SK-MEL-5 (cell line): ENCODE measurements at places on chromosomes 2 and 18. TPM values are rescaled to one million over a fixed set of nuclear protein-coding genes. Genes with fewer than 3 reads are reported as not detected.

DNA sequence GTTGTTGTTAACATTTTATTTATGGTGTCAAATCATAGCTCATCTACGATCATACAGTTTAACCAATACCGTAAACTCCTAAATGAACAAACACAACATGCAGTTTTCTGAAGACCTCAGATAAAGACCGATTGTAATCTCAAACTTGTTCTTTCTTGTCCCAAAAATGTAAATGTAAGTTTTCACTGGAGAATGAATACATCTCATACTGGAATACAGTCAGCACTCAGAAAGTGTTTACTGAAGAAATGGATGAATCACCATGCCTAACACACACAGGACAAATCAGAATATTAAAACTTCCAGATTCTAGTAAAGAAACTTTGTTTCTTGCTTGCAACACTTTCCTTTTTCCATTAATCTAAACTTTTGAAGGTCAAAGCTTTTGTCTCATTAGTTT is 380.5 kb downstream of the DLGAP1 start:
- no peak for DNase-seq

CFAP65 gene
- 0.16 and 0.24 TPM in 2 replicates for total RNA-seq

SERPINB5 gene
- total RNA-seq: not detected in 2 replicates

- DNase-seq: no peak
Observed at GRCh38 chr2:134707330-134707676, 11.5 kb downstream of the TMEM163 start.

SYT4 gene
- total RNA-seq: not detected in 2 replicates

DNA sequence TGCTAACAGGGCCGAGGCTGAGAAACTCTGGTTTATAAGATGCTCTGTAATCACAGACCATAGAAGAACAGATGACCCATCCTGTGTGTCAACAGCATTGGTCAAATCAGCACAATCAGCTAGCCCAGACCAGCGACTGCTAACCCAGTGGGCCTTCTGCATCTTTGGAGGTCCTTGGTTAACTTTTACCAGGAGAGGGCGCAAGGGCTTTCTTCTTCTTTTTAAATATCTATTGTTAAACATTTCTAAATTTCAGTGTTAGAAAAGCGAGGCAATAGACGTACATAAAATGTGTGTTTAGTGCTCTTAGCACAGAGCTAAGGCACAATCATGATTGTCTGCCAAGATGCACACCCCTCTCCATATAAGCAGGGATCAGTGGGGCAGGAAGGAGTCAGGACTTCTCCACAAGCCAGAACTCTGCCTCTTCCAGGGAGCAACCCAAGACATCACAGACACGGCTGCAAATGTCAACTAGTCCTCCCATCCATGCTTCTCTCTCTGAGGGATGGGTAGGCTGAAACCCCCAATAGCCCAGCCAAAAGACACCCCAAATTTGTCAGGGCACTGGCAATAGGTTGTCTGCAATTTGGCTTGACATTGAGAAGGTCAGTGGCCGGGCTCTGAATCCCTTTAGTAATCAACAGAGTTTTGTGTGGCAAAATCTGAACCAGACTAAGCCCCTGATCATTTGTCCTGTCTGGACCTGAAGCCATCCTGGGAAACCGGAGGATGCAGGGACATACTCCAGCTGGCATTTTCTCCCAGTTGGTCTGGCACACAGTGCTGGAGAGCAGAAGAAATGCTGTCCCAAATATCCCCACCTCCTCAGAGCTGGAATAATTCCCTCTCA is 188.2 kb downstream of the BCL2 start:
- DNase-seq: peak; percentile 67

- DNase-seq: no peak
Observed at GRCh38 chr2:46644690-46645385, 165.5 kb downstream of the TMEM247 start.

DNA sequence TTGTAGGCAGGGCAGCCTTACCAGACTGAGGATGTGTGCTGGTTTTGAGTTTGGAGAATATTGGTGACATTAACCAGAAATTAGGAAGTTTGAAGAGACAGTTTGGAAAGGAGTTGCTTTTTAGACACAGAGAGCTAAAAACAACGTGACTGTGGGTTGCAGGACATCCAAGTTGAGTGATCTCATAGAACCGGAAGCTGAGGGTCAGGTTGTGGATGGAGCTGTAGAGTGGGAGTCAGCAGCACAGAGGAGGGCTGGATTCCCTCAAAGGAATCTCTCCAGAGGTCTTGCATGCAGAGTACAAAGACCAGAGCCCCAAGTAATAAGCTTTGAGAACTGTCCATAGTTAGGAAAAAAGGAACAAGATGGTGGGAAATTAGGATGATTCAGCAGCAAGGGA is 9.3 kb downstream of the MAPRE3 start:
- DNase-seq: no peak

DNA sequence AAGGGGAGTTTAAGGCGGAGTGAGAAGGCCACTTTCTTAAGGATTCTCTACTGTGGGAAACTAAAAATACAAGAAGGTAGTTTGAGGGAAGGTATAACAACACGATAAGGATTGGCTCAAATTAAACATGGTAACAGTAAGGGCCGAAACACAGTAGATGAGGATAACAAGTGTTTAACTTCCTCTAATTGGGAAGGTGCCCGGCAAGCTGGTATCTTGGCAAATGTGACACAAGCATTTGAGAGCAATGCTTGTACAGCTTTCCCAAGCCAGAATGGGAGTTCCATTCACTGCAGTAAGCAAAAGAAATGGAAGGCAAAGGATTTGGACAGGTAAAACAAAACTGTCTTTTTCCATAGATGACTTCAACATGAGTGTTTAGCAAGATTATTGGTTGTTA is 19.8 kb downstream of the USP40 start:
- DNase-seq: no peak

- DNase-seq: peak; percentile 37
Observed at GRCh38 chr18:61575419-61575818, 242.2 kb downstream of the CDH20 start.

GRCh38 chr2:217179854-217180253 is 320.0 kb upstream of the TNP1 start:
- no peak for DNase-seq

- DNase-seq: no peak
Observed at GRCh38 chr2:122831649-122832048, 1076.2 kb downstream of the TSN start.

- DNase-seq: no peak
Observed at GRCh38 chr2:119478188-119478977, 45.9 kb downstream of the SCTR start.

DNA sequence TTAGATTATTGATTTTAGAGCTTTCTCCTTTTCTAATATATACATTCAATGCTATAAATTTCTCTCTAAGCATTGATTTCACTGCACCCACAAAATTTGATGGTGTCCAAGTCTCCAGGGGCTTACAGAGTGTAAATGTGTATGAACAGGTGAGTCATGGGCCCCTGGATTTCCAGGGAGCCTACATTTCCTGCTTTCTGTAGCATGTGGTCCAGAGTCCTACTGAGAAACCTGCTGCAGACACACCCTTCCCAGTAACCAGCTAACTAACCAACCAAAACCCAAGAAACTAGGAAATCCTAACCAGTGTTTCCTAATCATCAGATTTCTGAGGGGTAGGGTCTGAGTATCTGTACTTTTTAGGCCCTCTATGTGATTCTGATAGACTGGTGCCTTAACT is 39.5 kb upstream of the TANC1 start:
- no peak for DNase-seq

AGXT gene
- total RNA-seq: 0.16 TPM in 1 of 2 replicates, not detected in the other

DNA sequence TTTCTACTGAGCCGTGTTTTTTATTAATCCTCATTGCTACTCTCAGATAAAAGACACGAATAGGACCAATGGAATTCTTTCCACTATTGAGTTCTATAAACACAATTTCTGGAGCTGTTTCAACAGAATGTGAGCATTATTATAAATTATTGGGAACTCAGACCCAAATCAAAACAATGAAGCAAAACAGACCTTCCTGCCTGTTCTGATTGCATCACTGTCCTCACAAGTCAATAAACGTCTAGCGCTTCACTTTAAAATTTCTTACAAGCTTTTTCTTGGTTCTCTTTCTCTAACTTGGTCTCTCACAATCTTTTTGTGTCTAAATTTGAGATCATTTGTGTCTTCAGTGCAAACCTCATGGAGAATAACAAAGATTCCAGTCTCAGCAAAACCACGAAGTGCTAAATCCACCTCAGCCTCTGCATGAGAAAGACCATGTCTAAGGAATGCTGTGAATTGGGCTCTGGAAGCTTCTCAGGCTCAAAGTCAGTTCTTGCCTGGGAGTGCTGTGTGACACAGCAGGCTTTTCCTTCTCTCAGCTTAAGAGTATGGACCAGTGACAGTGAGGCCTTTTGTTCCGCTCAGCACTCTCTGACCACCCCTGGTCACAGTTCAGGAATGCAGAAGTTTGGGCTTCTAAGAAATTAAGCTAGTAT is 22.8 kb downstream of the ARHGAP28 start:
- peak; percentile 30 for DNase-seq
